ENCODE measurements at places on chromosomes 6 and 20. TPM values are rescaled to one million over a fixed set of nuclear protein-coding genes. Genes with fewer than 3 reads are reported as not detected.

SEL1L2 gene
- total RNA-seq, result not detected

HLA-DOA gene
- total RNA-seq, result 0.53 TPM

COX4I2 gene
- total RNA-seq, result not detected

ANKEF1 gene
- 1.3 TPM for total RNA-seq

SDCBP2 gene
- 5.9 TPM for total RNA-seq

- DNase-seq, result no peak
Measured at GRCh38 chr20:11502061-11502460, 415.6 kb upstream of the BTBD3 start.

GRCh38 chr6:22904431-22904830 lies 335.1 kb downstream of the HDGFL1 start:
- DNase-seq, result no peak

DNA sequence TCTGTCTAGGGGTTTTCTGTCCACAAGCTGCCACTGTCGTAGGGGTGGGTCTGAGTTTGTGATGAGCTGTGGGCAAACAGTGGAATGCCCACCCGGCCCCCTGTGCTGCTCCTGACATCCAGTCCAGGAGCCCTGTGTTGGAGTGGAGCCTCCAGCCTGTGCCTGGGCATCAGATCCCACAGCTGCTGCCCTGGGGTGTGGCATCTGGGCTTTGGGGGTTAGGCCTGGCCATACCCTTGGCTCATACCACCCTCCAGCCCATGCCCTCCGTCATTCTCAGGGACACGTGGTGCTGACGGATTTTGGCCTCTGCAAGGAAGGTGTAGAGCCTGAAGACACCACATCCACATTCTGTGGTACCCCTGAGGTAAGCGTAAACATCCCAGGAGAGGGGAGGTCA lies 12.9 kb downstream of the SGK2 start:
- no peak for DNase-seq

DNA sequence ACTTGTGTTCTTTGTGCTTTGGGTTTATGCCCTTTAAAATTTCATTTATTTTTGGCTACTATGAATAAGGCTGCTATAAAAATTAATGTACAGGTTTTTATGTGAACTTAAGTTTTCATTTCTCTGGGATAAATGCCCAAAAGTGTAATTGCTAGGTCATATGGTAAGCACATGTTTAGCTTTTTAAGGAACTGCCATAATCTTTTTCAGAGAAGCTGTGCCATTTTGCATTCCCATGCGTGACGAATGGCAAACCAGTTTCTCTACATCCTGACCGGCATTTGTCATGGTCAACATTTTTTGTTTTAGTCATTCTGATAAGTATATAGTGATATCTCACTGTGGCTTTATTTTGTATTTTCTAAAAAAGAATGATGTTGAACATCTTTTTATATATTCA lies 236.0 kb upstream of the SGK1 start:
- no peak for DNase-seq

GRCh38 chr6:878179-878578 lies 185.2 kb upstream of the EXOC2 start:
- no peak for DNase-seq

- no peak for DNase-seq
Measured at GRCh38 chr6:129704708-129705107, 5.3 kb downstream of the ARHGAP18 start.

GRCh38 chr20:5835871-5836270 lies 85.7 kb downstream of the SHLD1 start:
- no peak for DNase-seq

DNA sequence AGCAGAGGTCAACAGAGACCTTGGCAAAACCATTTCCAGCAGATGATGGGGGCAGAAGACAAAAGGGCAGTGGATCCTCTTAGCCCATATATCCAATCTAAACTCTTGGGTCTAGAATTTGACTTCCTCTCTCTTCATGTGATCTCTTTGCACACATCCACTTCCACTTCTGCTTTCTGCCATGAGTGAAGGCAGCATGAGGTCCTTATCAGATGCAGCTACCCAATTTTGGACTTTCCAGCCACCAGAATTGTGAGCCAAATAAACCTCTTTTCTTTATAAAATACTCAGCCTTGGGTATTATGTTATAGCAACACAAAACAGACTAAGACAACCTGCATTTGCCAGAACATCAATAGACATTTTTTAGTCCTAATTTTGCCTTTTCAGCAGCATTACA lies 191.6 kb downstream of the ADAT2 start:
- DNase-seq, result no peak

DNA sequence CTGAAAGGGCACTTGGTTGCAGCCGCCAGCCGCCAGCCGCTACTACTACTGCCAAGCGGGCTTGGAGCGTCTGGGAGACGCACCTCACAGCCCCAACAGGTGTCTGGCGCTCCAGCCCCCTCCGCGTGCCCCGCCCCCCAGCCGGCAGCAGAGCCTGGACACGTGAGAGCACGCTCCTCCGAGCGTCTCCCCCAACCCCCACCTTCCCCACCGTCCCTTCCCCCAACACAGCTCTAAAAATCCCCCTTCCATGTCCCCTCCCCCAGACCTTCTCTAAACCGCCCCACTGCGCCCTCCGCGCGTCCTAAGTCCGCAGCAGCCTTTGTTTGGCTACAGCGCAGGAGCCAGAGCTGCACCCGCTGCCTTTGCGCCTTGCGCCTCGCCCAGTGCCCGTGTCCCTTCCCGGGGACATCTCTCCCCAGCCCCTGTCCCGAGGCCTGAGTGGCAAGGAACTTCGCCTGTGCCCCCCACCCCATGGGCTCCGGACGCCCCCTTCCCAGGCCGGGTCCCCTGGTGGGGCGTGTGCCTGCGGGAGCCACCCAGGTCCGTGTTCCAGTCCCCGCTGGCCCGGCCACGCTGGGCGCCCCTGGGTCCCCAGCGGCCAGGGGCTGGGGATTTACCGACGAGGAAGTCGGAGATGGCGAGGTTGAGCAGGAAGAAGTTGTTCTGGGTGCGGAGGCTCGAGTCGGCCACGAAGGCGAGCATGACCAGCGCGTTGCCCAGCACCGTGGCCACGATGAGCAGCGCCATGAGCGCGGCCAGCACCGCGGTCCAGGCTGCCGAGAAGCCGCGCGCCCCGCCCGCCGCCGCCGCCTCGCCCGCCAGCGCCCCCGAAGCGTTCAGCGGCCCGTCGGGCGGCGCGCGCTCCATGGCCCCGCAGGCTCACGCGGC lies 732 bp downstream of the HRH3 start:
- no peak for DNase-seq

DNA sequence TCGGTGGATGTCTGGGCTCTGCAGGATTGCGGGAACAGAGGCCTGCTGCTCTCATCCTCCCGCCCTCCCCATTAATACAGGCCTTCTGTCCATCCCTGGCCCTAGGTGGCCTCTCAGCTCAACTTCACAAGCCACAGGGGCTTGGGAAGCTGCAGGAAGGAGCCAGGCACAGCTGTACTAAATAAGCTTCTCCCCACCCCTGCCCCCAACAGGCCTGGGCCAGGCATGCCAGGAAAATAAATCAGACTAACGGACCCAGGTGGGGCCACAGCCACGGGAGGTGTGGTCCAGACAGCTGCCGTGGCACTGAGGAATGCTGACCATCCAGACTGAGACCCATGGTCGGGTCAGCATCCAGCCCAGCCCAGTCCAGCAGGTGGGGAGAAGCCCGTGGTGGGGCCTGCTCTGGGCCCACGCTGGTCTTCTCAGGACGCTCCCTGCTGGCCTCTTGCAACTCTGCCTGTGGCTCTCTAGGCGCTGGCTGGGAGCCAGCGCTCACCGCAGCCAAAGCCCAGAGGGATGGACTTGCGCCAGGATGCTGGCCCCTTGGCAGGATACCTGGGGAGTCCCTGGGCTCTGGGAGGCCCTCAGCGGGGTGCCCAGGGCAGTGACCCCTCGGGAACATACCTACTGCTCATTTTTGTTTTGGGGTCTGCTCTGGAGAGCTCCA lies 8.6 kb upstream of the YTHDF1 start:
- no peak for DNase-seq

GRCh38 chr6:6766230-6766905 lies 177.8 kb downstream of the LY86 start:
- DNase-seq, result no peak

DNA sequence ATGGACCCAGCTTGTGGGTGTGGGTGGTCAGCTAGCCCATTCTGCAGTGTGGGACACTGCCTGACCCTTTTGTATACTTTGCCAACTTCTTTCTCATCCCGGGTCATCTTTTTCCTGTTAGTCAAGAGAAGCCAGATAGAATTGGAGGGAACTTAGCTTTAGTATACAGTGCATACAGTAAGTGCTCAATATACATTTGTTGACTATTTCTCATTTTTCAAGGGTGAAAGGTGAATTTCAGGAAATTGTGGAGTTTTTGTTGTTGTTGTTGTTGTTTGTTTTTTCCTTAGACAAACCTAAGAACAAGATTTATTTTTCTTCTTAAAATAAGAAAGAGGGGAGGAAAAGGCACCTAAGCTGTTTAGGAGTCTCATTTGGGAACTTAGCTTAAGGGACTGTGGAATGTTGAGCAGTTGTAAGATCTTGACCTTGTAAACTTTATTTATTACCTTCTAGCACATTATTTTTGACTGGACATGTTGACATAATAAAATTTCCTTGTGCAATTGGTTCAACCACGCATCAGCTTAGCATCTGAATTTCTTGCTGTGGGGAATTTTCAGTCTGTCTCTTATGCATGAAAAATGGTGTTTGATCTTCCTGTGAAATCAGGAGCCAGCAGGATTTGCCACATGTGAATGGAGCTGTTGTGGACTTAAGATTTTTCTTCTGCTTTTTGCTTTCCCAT lies 113.6 kb downstream of the ARID1B start:
- DNase-seq, result no peak

- no peak for DNase-seq
Measured at GRCh38 chr20:19820555-19821211, 62.6 kb downstream of the RIN2 start.

DNA sequence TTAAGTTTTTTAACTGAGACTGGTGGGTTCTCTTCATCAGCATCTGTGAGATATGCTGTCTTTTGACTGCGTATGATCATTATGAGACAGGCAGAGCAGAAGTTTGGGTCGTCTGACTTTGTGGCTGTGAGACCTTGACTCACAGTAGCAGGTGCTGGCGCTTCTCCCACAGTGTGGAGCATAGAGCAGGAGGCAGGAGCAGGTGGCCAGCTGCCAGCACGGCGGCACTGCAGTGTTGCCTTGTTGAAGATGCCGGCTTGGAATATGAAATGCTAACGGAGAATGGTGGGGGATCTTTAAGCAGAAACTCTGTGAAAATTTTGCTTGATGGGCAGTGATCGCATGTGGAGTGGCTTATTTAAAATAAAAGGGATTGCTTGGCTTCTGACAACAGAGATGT lies 105.0 kb downstream of the TIAM2 start:
- DNase-seq, result no peak

DNA sequence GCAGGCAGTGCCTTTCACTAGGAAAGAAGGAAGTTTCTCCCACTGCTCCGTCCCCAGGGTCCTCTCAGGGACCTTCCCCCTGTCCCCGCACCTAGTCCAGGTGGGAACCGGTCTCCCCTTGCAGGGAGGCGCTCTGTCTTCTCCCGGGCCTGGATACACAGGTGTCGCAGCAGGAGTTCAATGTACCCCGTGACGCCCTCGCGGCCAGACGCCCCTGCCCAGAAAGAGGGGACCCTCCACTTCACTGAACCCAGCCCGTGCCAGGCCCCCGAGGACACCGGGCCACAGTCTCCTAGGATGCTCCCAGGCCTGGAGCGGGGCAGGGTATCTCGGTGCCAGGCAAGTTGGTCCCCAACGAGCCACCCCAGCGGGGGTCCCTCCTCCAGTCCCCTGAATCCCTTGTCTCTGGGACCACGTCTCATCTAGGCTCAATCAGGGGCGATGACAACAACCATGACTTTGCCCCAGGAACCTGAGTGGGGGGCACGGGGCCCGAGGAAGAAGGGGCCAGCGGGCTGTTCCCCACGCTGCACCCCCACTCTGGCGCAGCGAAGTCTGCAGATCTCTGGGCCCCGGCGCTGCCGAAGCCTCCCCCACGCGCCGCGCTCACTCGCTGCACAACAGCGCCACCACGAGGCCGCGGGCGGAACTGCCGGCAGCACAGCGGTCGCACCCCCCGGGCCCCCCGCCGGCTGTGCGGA lies 103.0 kb downstream of the EDN3 start:
- DNase-seq, result peak; percentile 77

- no peak for DNase-seq
Measured at GRCh38 chr6:52494298-52495072, 74.3 kb downstream of the EFHC1 start.

DNA sequence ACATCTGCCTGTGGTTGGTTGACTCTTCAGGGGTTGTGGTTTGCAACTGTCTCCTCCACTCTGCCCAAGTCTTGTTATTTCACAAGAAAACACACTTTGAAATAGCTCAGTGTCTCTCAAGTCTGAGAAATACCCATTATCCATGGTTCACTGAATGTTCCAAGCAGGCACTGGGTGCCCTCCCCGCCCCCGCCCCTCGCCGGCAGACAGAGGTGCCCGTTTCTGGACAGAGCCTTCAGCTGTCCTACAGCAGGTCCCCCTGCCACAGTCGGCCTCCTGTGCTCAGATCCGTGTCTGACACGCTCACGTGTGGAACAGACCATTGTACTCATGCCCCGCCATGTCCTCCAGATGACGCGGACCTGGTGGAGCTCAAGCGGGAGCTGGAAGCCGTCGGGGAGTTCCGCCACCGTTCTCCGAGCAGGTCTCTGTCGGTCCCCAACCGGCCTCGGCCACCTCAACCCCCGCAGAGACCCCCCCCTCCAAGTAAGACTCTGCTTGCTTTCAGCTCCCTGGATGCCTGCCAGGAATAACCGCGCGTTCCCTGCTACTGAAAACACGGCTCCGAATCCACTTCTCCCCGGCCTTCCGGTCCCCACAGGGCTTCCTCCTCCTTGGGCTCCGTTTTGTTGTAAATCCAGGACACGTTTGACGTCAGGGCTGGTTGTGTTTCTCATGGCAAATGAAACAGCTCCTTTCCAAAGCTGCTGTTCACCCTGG lies 81.4 kb downstream of the SERAC1 start:
- DNase-seq, result no peak

DNA sequence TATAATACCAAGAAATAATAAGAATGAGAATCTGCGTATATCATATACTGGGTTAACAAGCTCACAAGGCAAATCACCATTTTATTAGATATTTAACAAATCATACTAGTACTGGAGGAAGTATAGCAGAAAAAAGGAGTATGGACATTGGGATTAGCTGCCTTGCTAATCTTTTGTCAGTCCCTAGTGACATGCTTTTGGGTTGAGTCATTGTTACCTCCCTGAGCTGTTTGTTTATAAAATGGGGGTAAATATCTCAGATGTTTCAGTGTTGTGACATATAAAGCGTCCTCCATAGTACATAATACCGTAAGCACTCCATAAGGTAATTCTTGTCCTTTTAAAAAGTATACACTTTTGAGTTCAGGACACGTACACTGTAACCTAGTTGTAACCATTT lies 107.0 kb downstream of the ESR1 start:
- no peak for DNase-seq

GRCh38 chr6:34385793-34386195 lies 6.7 kb downstream of the NUDT3 start:
- DNase-seq, result no peak

Data from activated CD4-positive, alpha-beta memory T cell treated with anti-CD3 and anti-CD28 coated beads for 36 hours (primary cell).